Right lung (tissue), 10 donors: ENCODE measurements at places on chromosomes 2 and 18.

- no peak for DNase-seq
Observed at GRCh38 chr2:137797641-137798040, 166.6 kb upstream of the HNMT start.

GRCh38 chr18:37533647-37534584 is 31.7 kb downstream of the CELF4 start:
- no peak for DNase-seq

GRCh38 chr18:46196627-46197243 is 92.5 kb downstream of the HAUS1 start:
- DNase-seq: no peak

- no peak for DNase-seq
Observed at GRCh38 chr2:96325041-96325883, at the start of gene ITPRIPL1. Gene ITPRIPL1, plus strand, starts transcription at chr2:96325317. Its CDS starts 523 bp downstream, at chr2:96325840.
